ENCODE measurements at places on chromosomes 6 and 20.

- DNase-seq = no peak
Measured at GRCh38 chr6:158384671-158385110, 72.4 kb downstream of the TULP4 start.

- DNase-seq = no peak
Measured at GRCh38 chr6:154139892-154140291, 100.9 kb downstream of the OPRM1 start.

GRCh38 chr6:128339635-128340450 lies 180.6 kb downstream of the PTPRK start:
- DNase-seq = no peak

DNA sequence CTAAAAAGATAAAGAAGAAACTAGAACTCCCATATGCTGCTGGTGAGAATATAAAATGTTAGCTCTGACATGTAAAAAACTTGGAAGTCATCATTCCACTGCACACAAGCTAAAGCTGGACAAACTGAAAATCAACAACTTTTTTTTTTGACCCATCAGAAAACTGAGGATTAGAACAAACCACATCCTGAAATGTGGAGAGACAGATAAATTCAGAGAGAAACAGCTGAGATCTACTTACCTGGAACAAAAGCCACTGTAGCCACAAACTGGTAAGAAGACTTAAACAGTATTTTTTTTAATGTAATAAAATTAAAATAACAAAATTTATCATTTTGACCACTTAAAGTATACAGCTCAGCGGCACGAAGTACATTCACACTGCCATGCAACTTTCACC lies 408.5 kb upstream of the RGS17 start:
- DNase-seq = no peak

DNA sequence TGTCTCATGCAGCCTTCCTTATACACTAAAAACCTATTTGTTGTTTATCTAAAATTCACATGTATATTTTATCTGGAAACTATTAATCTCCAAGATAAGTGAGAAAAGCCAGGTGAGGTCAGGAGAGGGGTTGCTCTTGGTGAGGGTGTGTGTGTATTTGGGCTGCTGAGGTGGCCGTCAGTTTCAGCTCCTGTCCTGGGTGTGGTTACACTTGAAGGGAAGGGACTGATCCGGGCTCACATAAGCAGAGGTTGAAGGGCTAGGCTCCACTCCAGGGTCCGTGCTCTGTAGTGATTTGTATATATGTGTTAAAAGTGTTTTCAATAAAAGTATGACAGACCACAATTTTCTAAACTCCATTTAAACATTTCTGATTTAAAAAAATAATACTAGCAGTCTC lies 13.5 kb upstream of the SNAI1 start:
- no peak for DNase-seq

- no peak for DNase-seq
Measured at GRCh38 chr6:21438986-21439352, 154.6 kb upstream of the SOX4 start.

All from T-cell (primary cell).